GM10248 (cell line): ENCODE measurements at places on chromosomes 12 and 14.
A peak's percentile ranks its signal among the peaks of the same experiment; 100 is the strongest.

GRCh38 chr14:54490445-54491175, 1.8 kb upstream of the GMFB start:
- DNase-seq, result no peak

DNA sequence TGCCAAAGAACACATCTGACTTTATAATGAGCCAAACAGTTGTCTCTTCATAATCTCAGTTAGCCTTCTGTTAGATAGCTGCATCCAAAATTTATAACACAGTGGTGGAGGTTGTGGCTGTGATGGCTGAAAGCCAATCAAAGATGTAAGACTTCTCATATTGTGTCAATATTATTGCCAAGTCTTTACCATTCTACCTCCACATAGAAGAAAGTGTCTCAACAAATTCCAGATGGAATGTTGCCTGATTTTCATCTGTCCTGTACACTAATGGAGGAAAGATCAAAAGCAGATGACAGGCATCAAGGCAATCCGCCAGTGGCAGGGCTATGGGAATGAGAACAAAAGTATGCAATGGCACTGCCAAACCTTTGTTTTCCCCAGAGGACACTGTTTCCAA, 813.1 kb upstream of the NOVA1 start:
- DNase-seq, result no peak

DNA sequence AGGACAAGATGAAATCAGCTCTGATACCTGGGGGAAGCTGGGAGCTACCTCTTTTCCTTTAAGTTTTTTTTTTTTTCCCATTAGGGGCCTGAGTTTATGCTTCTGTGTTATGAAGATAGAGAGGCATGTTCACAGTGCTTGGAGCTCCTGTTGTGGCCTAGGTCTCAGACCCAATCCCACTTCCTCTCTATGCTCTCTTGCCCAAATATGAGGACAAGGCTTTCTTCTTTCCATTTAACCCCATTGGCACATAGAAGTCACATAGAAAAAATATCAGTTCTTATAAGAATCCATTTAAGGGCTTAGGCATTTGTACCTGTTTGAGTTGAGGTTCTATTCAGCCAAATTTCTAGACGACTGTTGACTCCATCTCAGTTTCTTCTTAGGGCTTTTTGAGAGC, 12.6 kb downstream of the MRPS35 start:
- DNase-seq, result no peak

DNA sequence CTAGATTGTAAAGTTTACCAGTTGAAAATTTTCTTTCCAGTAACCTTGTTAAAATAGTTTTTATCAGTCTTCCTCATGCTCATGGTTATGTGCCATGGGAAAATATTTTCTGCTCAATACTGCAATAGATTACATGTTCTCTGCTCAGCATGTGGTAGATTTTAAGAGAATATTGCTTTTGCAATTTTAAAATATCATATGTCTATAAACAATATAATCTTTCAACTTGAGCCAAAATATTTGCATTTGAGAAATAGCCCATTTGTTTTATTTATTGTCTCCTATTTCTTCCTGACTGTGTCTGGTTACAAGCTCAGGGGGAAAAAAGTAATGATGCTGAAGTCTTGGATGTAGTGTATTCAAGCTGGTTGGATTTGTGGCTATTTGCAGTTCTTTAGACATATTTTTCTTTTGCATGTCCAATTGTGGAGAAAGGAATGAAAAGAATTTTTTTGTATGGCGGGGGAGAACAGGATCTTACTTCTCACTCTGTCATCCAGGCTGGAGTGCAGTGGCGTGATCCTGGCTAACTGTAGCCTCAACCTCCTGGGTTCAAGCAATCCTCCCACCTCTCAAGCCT, 342.6 kb upstream of the NAV3 start:
- no peak for DNase-seq

DNA sequence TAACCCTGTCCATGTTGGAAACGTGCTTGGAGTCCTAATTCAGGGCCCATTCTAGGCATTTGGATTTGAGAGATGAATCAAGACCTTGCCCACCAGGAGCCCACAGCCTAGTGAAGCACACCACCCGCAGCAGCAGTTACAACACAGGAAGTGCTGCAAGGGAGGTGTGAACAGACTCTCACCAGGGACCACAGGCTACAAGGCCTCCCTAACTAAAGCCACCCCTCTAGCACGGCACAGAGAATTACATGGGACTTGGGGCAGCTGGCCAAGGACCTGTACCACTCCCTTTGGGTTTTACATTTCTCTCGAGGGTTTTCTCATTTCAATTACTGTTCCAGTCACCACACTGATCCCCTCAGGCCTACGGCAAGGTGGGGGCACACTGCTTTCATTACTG, 49.5 kb upstream of the FOXN3 start:
- DNase-seq, result peak; percentile 30

DNA sequence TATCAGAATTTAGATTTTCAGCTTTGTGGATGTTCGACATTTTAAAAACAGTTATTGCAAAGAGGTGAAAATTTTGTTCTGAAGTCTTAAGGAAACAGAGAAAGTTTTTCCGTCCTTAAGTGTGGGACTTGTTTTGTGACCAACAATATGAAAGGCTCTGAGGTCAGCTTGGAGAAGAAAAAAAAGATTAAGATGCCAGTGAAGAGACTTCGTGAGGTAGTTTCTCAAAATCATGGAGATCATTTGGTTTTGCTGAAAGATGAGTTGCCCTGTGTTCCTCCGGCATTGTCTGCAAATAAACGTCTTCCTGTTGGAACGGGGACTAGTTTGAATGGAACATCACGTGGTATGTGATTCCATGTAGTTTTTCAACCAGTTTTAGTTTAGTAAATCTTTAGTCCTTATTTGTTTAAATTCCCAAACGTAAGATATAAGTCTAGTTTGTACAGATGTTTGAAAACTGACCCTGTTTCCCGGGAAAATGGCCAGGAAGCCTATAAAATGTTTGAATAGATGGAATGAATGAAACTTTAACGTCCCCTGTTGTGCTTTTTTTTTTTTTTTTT, 682 bp downstream of the KIAA0586 start:
- no peak for DNase-seq

DNA sequence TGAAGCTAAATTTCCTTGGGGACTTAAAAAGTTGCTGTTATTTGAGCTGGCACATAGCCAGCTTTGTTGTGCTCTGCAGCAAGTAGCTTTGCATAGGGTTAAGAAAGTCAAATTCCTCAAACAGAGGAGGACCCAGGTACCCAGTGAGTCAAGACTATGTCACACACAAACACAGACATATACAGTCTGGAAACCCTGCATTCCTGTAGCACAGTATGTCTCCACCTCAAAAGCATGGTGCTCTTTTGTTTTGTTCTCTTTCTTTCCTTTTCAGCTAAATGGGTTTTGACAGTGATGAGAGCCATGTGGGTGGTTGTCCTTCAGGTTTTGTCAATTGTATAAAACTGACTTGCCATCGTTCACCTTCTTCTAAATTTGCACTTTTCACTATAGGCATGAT, 179.6 kb upstream of the DIO2 start:
- no peak for DNase-seq

DNA sequence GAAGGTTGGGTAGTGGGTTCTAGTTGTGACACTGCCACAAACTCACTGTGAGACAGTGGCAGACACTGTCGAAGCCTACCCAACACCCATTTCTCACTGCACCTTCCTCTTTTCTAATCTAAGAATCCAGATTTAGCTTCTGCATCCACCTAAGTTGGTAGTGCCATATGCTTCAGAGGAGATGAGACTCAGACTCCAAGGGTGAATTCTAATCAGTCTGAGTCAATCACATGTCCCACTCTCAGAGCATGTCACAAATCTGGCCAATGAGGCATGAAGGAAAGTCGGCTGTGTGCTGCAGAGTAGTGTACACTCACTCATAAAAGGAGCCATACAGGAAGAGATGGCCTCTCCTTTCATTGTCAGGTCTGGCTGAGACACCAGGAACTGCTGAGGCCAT, 102.1 kb upstream of the RAP1B start:
- DNase-seq, result no peak

DNA sequence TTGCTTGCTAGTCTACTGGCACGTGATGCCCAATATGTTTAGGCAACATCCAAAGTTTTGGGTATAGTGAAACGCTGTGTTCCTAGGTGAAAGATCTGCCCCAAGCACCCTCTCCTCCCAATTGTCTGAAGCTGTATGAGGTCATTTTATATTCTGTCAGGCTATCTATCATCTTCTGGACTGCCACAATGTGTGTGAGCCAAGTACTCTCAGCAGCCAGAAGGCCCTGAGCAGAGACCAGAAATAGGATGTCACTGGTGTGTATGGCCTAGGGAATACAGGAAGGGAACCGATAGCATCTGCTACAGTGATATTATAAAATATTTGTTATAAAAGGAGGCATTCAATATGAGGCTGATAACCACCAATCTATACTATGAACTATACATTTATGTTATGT, 7.9 kb upstream of the PDE3A start:
- no peak for DNase-seq

DNA sequence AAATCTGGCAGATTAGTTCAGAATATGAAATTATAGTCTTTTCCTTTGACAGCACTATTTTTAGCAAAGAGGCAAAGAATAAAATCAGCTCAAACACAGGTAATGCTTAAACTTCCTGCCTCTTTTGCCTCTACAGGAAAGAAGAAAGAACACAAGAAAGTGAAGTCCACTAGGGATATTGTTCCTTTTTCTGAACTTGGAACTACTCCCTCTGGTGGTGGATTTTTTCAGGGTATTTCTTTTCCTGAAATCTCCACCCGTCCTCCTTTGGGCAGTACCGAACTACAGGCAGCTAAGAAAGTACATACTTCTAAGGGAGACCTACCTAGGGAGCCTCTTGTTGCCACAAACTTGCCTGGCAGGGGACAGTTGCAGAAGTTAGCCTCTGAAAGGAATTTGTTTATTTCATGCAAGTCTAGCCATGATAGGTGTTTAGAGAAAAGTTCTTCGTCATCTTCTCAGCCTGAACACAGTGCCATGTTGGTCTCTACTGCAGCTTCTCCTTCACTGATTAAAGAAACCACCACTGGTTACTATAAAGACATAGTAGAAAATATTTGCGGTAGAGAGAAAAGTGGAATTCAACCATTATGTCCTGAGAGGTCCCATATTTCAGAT, 17.4 kb downstream of the TMPO start:
- DNase-seq, result no peak

GRCh38 chr12:121784460-121784859, 9.0 kb downstream of the RHOF start:
- no peak for DNase-seq

DNA sequence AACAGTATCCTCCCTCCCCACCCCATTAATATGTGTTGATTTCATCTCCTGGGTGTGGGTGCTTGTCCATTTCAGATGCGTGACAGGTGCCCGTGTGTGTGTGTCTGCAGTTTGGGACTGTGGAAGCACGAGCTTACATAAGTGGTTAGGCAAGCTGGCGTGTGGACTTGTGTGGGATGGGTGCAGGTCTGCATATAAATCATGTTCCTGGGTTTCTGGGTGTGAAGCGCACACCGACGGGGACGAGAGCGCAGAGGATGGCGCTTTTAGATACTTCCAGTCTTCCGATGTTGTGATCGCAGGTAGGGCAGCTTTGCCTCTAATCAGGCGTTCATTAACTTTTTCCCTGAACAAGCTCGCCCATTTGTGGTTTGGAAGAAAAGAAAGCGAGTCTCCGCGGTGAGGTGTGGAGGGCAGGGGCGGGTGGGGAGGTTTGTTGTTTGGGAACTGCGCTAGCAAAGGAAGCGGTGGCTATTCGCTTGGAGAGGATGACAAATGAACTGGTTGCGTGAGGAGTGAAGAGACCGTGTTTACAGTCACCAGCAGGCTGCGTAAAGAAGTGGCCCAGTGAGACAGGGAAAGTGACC, 865 bp downstream of the RGS6 start:
- no peak for DNase-seq

- DNase-seq, result no peak
Measured at GRCh38 chr12:64053117-64053516, 169.0 kb downstream of the KICS2 start.

DNA sequence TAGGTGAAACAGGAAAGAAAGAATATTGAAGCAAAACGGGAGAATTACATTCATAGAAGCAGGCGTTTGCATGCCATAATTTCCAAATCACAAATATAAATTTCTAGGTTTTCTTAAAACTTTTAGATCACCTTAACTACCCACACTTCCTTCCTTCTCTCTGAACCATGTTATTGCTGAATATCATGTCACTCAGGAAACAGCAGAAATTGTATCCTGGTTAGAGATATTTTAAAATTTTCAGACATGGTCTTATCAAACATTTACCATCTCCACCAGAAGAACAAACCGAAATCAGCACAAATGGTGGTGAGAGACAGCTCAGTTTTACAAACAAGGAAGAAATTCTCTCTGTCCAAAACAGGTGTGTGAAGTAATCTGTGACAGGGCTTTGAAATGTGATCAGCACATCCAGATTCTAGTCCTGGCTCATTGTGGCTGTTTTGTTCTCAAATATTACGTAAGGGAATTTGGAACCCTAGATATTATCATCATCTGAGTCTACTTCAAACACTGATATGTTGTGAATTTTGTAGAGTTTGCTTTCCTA, 16.3 kb downstream of the TESPA1 start:
- no peak for DNase-seq

DNA sequence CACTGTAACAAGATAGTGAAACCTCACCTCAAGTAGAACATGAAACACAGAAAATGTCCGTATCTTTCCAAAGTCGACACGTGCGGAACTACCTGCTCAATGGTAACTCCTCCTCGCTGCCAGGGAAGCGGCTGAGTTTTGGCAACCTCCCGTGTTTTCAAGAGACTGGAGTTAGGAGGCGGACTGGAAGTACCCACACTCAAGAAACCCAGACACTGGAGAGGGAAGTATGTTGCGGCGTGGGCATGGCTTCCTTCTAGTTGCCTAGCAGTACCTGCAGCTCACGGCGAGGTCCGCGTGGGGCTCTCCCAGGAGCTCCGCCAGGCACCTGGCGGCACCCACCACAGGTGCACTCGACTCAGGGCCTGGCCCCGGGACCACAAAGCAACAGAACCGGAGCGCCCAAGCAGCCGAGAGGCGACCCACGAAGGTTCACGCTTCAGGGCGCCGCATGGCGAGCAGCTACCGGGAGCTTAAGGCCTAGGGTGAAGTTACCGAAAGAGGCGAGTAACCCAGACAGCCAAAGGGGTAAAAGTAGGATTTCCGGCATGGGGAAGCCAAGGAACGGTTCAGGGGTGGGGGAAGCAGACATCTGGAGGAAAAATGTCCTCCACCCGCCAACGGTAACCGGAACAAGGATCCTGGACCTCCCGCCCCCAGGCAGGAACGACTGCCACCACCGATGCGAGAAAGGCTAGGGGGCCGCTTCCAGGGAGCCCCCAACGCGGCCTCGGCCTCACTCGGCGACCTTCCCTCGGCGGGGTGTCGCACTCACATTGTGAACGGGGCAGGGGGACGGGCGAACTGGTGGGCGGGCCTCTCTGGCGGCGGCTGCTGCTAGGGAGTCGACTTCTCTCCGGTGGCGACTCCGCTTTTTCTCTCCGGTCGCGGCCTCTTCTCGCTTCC, 608 bp downstream of the PTGES3 start:
- peak; percentile 20 for DNase-seq

GRCh38 chr14:33811721-33812120, 139.2 kb downstream of the EGLN3 start:
- no peak for DNase-seq

DNA sequence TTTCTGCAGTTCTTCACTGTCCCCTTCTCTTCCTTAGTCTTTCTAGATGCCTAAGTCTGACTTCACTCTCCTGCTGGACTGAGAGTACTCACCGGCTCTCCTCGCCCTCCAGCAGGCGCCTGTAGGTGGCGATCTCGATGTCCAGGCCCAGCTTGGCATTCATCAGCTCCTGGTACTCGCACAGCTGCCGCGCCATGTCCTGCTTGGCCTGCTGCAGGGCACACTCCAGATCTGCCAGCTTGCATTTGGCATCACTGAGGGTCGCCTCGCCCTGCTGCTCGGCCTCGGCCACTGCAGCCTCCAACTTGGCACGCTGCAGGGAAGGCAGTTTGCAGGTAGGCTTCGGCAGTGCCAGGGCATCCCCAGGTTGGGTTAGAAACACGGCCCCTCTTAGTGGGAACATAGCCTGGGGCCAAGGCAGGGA, 5.2 kb downstream of the KRT84 start:
- DNase-seq, result no peak
